ENCODE measurements at places on chromosomes 7 and 10.

- H3K4me3 ChIP-seq: no peak overlapping the region
- no peak overlapping the region for H3K27ac ChIP-seq
- no peak for DNase-seq
- H3K27me3 ChIP-seq: no peaks in the 10 kb centered on the region
- no peaks in the 10 kb centered on the region for H3K36me3 ChIP-seq
- peaks cover 8% of the 10 kb centered on the region for H3K4me1 ChIP-seq
Measured at GRCh38 chr7:27923642-27923980, 183.6 kb downstream of the TAX1BP1 start.

- no peak overlapping the region for H3K27ac ChIP-seq
- no peaks in the 10 kb centered on the region for H3K27me3 ChIP-seq
- DNase-seq: no peak
- no peaks in the 10 kb centered on the region for H3K4me1 ChIP-seq
Measured at GRCh38 chr7:141731476-141732149, 6.5 kb upstream of the SSBP1 start.

DNA sequence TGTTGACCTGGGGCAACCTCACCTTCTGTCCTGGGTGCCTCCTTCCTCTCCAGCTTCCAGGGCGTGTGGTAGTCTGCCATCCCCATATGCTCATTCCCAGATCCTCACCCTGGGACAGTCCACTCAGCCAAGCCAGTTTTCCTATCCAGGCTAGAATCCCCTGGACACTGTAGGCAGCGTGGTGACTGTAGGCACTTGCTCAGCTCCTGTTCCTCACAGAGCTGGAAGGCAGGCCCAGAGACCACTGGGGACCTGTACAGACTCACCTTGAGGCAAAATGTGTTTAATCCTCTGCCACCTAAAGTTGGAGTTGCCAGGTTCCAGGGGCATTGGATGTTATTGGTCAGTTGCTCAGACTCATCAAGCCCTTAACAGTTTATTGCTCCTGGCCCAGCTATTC lies 2.4 kb upstream of the GRID1 start:
- no peak overlapping the region for H3K4me3 ChIP-seq
- H3K4me1 ChIP-seq: no peaks in the 10 kb centered on the region
- no peak overlapping the region for H3K27ac ChIP-seq

GRCh38 chr10:87671139-87671815 lies 11.6 kb downstream of the PAPSS2 start:
- peaks cover 12% of the 10 kb centered on the region for H3K36me3 ChIP-seq
- H3K4me3 ChIP-seq: no peak overlapping the region
- no peak for DNase-seq
- peaks cover 20% of the 10 kb centered on the region for H3K4me1 ChIP-seq
- H3K27me3 ChIP-seq: no peaks in the 10 kb centered on the region
- peak overlapping the region; percentile 70 for H3K27ac ChIP-seq

Measured in SK-N-SH (cell line).